ENCODE measurements at places on chromosomes 3 and 15. TPM values are rescaled to one million over a fixed set of nuclear protein-coding genes. Genes with fewer than 3 reads are reported as not detected.

The TMCO5A gene
- not detected for total RNA-seq

DNA sequence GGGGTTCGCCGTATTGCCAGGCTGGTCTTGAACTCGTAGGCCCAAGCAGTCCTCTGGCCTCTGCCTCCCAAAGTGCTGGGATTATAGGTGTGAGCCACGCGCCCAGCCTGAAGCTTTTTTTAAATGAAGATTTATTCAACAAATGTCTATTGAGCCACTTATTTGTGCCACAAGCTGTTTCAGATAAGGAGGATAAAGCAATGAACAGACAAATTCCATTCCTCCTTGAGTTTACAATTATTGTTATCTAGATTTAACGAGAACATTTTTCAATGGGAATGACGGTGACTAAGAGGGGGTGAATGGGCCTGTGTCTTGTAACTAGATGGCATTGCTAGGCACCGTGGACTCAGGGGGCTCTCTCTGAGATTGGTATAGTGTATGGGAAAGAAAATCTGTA lies 10.2 kb downstream of the PPARG start:
- no peak for DNase-seq

- no peak for DNase-seq
These were observed 61.6 kb downstream of the LRTM1 start for GRCh38 chr3:54866251-54866650.

The CYP19A1 gene
- total RNA-seq, result 5.0 TPM

The CNTN3 gene
- 0.57 TPM for total RNA-seq

The GRAMD1C gene
- total RNA-seq, result 70.9 TPM

DNA sequence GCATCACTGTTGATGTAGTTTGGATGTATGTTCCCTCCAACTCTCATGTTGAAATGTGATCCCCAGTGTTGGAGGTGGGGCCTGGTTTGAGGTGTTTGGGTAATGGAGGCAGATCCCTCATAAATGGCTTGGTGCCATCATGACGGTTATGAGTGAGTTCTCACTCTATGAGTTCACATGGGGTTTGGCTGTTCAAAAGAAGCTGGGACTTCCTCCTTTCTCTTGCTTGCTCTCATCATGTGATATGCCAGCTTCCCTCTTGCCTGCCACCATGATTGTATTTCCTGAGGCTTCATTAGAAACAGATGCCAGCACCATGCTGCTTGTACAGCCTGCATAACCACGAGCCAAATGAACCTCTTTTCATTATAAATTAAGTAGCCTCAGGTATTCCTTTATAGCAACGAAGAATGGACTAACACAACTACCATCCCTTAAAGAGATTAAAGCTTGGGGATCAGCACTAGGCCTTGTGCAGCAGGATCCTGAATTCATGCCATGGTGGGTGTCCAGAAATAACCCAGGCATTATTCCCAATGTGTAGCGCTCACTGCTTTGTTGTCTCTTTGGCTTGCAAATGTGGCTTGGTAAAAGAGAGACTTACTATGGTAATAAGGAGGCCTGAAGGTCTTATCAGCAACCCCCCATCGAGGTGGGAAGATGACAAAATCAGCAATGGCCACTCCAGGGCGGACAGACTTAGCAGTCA lies 41.9 kb downstream of the NDUFB4 start:
- DNase-seq, result no peak

- no peak for DNase-seq
These were observed 154.5 kb upstream of the NSMCE3 start for GRCh38 chr15:29424118-29424517.

The MON1A gene
- total RNA-seq, result 12.4 TPM
